ENCODE measurements at places on chromosomes 6 and 20.

DNA sequence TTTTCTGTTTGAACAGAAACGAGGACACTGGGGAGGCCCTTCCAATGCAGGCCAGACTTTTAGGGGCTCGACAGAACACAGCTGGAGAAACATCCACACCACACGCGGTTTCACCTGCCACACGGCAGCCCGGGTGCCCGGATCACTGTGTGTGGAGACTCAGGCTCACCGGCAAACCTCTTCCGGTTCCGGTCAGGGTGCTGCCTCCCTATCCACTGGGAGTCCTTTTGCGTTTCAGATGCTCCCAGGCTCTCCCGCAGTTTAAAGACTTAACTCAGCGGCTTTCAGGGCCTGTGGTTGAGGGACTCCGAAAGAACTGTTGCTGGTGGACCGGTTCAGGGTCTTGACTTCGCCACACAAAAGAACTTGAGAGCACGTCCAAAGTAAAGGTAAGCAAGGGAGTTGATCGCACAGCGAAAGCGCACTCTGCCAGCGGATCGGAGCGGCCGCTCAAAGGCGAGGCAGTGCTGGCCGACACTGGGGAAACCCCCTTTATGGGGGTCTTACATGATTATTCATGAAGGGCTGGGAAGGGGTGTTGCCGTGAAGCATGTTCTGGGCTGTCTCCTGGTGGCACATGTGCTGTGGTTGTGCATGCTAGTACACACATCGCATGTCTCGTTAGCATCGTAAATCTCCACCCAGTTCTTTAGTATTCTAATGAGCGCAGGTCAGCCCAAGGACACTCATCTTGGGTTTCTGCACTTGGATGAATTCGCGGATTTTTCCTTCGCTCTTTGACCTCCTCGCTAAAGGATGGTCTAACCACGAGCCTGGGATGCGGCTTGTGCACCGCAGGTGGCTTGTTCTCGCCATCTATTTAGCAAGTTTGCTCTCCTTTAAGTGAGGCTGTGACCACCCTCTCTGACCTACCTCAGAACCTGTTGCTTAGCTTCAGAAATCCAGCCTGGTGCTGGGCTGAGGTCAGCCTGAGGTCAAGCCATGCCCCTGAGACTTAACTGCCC, 180.3 kb downstream of the CDH26 start:
- DNase-seq, result no peak

- DNase-seq, result no peak
Measured at GRCh38 chr6:26104457-26105108, 17.4 kb downstream of the HFE start.

- DNase-seq, result no peak
Measured at GRCh38 chr6:23910420-23910819, 215.6 kb upstream of the NRSN1 start.

DNA sequence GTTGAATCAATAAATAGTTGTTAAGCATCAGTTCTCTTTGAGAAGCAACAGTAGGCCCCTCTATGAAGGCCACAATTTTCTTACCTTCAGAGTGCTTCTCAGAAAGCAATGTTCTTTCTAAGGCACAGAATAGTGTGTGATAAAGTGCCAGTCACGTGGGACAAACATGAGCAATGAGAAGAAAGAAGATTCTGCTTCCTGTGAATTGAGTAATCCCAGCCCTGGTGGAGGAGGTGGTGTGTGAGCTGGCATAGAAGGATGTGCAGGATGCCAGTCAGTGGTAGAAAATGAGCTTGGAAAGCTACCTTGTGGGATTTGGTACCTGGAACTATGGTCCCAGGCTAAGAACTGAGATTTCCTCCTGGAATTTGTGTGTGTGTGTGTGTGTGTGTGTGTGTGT, 21.7 kb downstream of the KIZ start:
- DNase-seq, result no peak

DNA sequence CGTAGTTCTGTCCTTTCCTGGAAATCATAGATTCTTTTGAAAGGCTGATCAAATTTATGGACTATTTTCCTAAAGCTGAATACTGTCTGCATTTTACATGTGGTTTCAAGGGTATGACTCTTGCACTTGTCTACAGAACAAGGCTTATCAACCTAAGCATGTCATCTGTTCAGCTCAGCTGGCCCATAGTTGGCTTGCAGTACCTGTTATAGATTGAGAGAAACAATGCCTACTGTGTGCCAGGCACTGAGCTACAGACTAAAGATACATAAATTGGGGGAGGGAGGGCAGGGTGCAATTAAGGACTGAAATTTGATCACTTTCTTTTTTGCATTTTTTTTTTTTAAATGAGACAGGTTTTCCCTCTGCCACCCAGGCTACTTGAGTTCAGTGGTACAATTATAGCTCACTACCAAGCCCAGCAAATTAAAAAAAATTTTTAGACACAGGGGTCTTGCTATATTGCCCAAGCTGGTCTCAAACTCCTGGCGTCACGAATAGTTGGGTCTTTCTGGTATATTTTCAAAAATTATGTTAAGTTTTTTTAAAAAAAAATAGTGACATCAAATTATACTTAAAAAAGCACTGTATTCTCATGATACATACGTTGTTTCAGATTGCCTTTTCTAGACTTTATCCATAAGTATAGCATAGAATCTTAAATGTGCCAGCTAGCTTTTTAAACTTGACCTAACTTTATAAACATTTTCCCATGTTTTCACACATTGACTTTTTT, 52.2 kb downstream of the RREB1 start:
- no peak for DNase-seq

DNA sequence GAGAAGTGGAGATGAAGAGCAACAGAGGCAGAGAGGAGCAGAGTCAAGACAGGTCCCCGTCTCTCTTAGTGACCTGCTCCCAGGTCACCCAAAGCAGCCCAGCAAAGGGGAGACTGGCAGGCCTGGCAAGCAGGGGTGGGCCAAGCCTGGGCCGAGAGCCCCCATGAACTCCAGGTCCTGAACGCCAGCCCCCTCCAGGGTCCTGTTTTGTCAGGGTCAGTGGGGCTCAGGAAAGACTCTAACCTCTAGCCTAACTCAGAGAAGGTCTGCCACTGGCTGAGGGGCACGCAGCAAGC, 1.2 kb downstream of the NECAB3 start:
- no peak for DNase-seq

GRCh38 chr20:34088305-34089174, 23.5 kb downstream of the EIF2S2 start:
- DNase-seq, result no peak

DNA sequence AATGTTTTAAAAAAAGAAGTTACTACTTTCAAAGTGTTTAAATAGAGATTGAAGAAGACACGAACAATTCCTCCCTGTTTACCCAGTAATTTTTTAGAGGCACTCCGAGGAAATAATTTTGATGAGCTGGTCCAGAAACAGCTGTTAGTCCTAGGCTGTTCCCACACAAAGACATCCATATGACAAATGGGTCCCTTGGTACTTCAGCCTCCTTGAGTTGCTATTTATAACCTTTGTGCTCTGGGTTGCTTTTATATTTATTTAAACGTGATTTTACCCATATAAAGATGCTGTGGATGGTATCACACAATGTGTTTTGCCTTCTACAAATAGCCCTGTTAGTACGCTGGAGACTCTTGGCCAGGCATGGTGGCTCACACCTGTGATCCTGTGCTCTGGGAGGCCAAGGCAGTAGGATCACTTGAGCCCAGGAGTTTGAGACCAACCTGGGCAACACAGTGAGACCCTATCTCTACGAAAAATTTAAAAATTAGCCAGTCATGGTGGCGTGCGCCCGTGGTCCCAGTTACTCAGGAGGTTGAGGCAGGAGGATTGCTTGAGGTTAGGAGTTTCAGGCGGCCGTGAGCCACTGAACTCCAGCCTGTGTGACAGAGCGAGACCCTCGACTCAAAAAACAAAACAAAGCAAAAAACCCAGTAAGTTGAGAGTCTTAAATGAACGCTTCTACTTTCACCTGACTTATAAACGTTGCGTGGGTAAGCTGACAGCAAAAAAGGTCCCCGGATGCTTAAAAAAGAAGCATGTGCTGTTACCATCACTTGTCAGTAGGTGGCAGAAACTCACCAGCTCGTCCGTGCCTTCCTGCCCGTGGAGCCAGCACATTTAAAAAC, 56.9 kb upstream of the ARMH2 start:
- no peak for DNase-seq

DNA sequence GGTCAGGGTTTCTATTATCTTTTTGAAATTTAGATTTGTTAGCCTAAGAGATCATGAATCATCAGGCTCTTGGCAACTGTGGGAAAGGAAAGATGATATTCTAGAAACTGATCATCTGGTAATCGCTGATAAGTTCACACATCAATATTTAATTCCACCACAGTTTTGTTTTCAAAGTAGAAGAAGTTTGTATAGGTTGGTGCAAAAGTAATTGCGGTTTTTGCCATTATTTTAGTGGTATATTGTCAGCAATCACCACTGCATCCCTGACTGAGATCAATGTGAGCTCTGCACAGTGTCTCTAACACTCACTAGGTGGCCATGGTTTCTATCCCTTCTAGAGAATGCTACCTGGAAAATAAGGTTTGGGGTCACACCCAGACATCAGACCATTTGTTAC, 17.0 kb upstream of the PXDC1 start:
- no peak for DNase-seq

DNA sequence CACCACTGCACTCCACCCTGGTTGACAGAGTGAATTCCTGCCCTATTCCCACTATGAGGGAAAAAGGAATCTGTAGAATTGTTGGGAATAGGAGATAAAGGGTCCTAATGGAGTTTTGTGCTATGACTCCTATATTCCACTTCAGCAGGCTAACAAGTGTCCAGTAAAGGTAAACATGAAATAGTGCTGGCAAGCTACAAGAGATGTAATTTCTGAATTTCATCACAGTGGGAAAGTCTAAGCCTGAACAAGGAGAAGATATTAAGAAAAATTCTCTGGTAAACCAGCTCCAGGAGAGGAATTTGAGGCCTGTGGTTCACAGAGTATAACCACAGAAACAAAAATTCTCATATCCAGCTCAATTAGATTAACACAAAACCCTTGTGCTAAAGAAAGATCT, 10.3 kb upstream of the C6orf58 start:
- DNase-seq, result no peak

- no peak for DNase-seq
Measured at GRCh38 chr6:161003336-161003735, 11.8 kb downstream of the MAP3K4 start.

DNA sequence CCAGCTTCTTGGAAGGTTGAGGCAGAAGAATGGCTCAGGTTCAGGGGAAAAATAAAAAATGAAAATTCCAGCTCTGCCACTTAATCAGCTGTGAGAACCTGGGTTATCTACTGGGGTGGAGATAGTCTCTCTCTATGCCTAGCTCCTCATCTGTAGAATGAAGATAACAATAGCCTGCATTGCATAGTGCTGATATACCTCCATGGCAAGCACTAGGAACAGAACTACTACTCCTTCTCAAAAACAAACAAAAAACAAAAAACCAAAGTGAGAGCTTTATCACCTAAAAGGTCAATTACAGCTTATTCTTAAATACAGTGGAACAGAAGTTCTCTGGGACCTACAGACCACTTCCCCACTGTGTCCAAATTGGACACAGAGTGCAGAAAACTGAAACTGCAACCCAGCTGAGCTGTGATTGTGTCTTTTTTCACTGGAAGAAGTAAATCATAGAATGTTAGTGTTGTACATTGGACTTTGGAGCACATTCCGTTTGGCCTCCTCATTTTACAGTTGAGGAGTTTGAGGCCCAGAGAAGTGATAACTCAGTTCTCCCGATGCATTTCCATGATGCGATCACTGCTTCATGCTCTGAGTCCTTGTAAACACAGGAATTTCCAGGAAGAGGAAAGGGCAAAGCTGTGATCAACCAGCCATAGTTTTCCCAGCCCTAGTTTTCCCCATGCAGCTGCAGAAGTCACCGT, 23.3 kb downstream of the MTFR2 start:
- DNase-seq, result no peak

GRCh38 chr6:131745476-131745875, 34.7 kb upstream of the CTAGE9 start:
- DNase-seq, result no peak

DNA sequence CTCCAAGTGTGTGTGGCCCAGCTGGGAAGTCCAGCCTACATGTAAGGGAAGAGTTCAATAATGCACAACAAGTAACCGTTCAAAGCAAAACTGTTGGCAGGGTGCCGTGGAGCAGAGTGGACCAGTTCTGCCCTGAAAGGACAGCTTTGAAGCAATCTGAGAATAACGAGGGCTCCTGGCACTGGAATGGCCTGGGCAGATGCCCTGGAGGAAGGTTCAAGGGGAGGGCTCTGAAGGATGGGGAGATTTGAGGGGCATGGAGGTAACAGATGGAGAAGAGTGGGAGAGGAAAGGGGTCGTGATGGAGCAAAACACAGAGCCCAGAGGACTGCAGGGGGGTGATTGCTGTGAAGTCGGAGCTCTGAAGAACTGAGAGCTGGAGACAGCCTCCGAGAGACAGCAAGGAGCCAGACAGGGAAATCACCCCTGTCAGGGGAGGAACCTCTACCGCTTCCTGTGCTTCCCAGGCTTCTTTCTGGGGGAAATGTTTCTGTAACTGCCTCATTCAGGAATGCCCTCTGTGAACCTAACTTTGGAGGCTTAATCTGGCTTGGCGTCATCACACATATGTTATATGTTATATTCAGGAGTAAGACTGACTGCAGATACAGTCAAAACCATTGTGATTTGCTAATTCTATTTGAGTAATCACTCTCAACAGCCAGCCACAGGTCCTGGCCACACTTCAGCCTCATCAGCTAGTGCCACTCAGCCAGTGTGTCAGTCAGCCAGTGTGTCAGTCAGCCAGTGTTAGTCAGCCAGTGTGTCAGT, 41.2 kb downstream of the ZC3H12D start:
- DNase-seq, result no peak

GRCh38 chr6:28488916-28489365, 26.7 kb downstream of the GPX6 start:
- peak; percentile 18 for DNase-seq

- no peak for DNase-seq
Measured at GRCh38 chr20:49276961-49277785, 684 bp downstream of the ZNFX1 start.

DNA sequence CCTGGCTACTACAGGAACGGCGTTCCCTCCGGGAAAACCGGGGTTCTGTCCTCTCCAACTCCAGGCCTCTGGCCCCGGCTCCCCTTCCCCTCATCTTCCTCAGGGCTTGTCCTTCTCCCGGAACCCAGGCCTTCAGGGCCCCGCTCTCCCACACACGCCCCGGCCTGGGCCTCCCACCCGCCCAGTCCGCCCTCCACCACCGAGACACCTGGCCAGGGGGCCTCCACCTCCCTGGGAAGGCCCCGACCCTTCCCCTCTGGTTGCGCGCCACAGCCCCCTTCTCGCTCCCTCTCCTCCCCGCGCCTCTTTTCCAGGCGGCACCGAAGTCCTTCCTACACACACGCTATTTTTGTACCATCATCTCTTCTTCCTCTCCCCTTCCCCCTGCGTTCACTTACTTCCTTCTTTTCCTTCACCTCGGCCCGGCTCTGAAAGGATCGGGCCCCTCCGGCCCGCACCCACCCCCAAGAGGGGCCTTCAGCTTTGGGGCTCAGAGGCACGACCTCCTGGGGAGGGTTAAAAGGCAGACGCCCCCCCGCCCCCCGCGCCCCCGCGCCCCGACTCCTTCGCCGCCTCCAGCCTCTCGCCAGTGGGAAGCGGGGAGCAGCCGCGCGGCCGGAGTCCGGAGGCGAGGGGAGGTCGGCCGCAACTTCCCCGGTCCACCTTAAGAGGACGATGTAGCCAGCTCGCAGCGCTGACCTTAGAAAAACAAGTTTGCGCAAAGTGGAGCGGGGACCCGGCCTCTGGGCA, 1.3 kb upstream of the SIRPA start:
- DNase-seq, result no peak

- no peak for DNase-seq
Measured at GRCh38 chr20:49054056-49054643, 8.0 kb downstream of the CSE1L start.

Measured in NCI-H524 treated with DMSO at 0.1 percent for 48 hours (cell line).